ENCODE measurements at places on chromosomes 6 and 20.

DNA sequence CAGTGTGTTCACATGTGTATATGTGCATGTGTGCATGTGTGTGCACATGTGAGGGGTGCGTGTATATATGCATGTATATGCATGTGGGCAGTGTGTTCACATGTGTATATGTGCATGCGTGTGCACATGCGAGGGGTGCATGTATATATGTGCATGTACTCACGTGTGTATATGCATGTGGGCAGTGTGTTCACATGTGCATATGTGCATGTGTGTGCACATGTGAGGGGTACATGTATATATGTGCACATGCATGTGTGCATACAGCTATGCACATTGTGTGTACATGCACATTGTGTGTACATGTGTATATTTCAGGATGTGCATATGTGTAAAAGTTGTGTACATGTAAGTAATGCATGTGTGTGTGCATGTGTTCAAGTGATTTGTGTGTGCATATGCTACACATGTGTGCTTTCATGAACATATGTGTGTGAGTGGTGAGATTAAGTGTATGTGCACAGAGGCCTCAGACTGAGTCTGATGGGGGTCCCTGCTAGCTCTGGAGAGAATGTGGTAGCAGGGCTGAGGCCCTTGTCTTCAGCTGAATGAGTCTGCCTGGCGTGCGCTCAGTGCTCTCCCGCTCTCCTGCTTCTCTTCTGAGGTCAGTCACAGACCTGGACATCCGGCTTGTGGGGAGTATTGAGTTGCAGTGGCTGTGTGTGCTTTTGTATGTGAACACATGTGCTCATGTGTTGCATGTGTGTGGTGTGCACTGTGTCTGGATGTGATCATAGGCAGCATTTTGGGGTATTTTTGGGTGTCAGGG, 19.9 kb upstream of the MYT1 start:
- no peak for DNase-seq

DNA sequence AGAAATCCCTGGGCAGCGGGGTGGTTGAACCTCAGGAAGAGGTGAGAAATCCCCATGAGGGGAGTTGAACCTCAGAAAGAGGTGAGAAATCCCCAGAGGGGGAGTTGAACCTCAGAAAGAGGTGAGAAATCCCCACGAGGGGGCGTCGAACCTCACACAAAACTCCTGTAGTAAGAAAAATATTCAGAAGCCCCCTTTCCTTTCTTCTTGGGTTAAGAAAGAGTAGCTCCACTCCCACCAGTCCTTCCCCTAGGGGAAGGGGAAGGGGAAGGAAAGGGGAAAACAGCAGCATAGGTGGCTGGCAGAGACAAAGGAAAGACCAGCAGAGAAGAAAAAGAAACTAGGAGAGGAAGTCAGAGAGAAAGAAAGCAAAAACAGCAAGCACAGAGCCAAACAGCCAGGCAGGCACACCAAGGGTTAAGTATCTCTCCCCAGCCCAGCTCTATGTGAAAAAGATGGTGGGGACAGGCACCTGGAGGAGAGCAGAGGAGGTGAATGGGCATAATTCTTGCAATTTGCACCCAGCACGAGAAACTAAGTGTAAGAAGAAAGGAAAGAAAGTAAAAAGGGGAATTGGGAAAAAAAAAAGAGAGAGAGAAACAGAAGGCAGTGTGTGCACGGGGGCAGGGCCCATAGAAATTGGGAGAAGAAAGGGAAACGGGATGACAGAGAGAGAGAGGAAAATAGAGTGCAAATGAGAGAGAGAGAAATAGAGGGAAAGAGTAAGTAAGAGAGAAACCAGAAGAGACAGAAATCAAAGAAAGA, 88.2 kb downstream of the PLG start:
- DNase-seq, result no peak

DNA sequence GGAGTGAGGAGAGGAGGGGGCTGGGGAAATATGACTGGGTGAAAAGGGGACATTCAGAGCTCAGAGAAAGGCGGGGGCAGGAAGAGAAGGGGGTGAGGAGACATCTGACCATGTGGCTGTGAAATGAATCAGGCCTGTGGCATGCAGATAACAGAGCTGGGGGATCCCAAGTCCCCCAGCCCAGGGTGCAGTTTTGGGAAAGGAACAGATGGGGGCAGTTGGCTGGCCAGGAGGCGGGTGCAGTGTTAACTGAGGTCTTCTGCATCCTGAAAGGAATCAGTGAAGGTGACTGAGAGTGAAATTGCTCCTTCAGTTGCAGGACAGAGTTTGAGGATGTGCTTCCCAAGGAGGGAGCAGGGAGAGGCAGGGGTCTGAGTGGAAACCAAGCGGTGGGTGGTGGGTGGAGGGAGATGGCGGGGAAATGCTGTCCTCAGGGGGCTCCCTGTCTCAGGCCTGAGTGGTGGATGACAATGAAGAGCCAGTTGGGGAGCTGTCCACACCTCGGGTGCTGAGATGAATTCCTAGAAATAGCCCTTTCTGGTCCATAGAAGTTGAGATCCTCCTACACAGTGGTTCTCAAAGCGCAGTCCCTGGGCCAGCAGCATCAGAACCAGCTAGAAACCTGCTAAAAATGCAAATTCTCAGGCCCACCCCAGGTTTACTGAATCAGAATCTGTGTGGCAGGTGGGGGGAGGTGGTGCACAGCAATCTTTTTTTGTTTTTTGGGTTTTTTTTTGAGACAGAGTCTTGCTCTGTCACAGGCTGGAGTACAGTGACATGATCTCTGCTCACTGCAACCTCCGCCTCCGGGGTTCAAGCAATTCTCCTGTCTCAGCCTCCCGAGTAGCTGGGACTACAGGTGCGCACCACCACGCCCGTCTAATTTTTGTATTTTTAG, 26.0 kb upstream of the CCDC167 start:
- no peak for DNase-seq

GRCh38 chr6:47478233-47479139, 897 bp downstream of the CD2AP start:
- no peak for DNase-seq

DNA sequence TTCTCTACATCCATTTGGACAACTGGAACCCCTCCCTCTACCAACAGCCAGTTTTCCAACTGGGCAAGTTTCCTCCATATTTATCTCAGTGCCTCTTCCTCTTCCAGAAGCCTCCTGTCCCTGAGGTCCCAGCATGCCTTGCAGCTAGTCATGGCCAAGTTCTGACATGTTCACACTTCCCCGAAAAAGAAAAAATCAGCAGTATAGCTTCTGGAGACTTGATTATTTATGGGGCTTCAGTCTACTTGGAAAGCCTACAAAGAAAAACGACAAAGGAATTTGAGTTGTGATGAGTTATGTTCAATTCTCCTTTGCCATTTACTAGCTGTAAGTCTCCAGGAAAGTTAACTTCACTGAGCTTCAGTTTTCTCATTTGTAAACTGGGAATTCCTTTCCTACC, 406.5 kb downstream of the MAFB start:
- DNase-seq, result no peak

DNA sequence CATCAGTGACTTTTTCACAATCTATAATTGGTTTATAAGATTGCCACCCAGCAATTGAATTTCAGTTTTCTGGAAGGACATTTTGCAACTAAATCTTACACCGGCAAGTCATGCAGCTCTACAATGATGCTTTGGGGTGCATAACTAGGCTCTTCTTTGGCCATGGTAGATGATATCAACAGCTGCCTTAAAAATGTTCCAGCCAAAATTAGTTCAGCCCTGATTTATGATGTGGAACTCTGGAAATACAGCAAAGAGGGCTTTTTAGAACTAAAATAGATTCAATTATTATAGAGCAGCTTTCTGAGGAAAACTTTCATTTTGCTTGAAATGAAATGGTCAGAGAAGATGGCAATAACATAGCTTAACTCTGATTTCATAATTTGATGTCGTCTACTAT, 18.4 kb upstream of the MCM9 start:
- DNase-seq, result no peak

- DNase-seq, result no peak
These were observed 87.4 kb upstream of the RALGAPA2 start for GRCh38 chr20:20799716-20800312.

GRCh38 chr20:50003253-50003656, 20.5 kb downstream of the SNAI1 start:
- DNase-seq, result no peak

GRCh38 chr6:24699521-24700359, 19.2 kb downstream of the C6orf62 start:
- DNase-seq, result no peak

GRCh38 chr6:103617642-103618041, 1242.1 kb downstream of the HACE1 start:
- no peak for DNase-seq

DNA sequence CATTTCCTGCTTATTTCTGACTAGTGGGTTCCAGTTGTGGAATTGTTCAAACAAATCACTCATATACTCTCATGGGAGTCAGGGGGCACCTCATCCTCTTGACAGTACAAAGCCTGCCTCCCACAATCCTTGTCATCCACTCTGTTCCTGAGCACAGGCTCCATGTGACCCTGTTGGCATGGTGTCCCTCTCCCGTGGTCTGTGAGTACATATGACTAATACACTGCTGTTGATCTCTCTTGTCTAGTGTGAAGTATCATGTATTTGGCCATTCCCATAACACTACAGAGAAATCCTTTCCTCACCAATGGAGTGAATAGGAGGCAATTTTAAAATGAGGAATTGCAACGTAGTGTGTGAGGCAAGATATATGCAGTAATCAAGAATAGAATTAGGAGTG, 185.3 kb downstream of the OGFRL1 start:
- DNase-seq, result no peak

DNA sequence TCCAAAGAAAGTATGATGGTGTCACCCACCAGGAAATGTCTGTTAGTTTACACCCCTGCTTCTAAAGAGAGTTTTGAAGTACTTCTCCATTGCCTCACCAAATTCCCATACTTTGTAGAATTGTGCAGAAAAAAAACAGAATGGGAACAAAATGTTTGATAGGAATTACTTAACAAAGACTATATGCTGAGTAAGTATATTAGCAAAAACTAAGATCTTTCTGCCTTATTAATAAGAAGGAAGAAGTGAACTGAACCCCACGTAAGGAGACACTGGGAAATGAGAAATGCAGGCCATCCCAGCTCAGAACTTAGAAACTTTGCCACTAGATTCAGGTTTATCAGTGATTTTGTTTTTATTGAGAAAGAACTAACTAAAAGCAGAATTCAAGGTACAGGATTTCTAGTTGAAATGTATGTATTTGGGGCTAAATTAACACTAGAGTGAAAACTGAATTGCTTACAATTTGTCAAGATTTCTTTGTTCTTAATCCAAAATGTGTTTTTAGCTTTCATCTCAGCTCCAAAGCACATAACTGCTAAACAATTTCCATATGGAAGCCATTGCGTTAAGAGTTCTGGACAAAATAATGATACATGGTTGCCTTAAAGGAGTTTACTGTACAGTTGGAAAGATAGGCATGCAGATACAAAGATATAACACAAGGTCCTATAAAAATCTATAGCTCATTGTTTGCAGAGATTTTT, 102.7 kb upstream of the BMP5 start:
- DNase-seq, result no peak

DNA sequence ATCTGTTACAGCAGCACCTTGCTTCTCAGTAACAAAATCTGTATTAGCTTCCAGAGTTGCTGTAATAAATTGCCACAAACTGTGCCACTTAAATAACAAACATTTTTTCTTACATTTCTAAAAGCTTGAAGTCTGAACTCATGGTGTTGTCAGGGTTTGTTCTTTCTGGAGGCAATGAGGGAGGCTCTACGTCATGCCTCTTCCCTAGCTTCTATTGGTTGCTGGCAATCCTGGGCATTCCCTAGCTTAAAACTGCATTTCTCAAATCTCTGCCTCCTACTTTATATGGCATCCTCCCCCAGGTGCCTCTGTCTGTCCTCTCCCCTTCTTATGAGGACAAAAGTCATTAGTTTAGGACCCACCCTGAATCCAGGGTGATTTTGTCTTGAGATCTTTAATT, 41.6 kb upstream of the TMEM244 start:
- DNase-seq, result no peak

- DNase-seq, result no peak
These were observed 224.2 kb downstream of the CLIC5 start for GRCh38 chr6:45791211-45792168.

DNA sequence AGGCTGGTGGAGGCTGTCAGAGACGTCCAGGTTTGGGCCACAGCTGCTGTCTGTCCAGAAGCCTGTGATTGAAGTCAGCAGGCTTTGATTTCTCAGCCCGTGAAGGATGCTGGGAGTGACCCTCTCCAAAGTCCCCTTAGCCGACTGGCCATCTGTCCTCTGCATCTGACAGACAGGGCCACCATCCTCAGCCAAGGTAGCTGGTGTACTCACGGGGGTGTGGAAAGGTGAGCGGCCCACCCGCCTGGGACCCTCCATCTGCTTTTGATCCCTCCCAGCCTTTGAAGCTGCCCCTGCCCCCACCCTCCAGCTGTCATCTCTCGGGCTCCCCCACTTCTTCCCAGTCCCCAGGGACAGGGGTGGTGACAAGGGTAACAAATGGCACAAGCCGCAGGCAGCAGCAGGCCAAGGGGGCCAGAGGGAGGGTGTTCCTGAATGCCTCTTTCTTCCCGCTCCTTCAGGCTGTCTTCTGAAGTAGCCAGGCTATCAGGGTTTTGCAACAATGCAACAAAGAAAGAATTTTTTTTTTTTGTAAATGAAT, 84.4 kb downstream of the EYA2 start:
- no peak for DNase-seq

GRCh38 chr20:16942756-16943155, 194.6 kb downstream of the OTOR start:
- no peak for DNase-seq

DNA sequence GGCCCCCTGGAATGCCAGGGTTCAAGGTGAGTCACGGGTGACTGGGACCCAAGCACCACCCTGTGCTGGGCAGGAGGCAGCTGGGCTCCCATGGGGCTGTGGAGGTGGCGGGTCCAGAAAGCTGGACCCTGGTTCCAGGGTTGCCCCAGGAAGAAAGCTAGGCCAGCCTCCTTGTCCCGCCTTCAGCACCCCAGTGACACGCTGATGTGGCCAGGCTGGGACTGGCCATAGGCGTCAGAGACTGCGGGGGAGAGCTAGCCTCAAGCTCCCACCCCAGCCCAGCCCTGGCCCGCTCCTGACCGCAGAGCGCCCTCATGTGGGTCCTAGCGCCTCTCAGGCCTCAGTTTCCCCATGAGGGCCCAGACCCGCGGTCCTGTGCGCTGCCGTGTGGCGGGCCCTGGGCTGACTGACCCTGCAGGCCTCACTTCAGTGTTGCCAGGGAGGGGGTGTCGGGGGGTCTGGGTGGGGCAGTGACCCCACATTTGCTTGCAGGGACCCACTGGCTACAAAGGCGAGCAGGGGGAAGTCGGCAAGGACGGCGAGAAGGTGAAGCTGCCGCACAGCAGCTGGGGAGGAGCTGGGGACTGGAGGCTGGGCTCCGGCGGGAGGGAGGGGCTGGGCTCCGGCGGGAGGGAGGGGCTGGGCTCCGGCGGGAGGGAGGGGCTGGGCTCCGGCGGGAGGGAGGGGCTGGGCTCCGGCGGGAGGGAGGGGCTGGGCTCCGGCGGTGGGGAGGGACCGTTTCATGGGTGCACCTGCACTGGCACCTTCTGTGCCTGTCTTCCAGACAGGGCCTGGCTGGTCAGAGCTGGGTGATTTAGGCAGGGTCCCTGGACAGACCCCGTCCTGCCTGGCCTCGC, 7.9 kb downstream of the COL9A3 start:
- DNase-seq, result peak; percentile 50

All from activated CD4-positive, alpha-beta T cell treated with anti-CD3 and anti-CD28 coated beads, Interleukin-2, amount 50 U/mL, for 4 hours (primary cell).